Activated effector memory CD4-positive, alpha-beta T cell treated with Interleukin-2 at 50 U/mL for 16 hours (primary cell): ENCODE measurements at places on chromosomes 12 and 14.

- no peak for DNase-seq
Observed at GRCh38 chr12:5546616-5547015, 114.7 kb downstream of the NTF3 start.

GRCh38 chr12:123488539-123489230, 30.7 kb downstream of the SNRNP35 start:
- no peak for DNase-seq

DNA sequence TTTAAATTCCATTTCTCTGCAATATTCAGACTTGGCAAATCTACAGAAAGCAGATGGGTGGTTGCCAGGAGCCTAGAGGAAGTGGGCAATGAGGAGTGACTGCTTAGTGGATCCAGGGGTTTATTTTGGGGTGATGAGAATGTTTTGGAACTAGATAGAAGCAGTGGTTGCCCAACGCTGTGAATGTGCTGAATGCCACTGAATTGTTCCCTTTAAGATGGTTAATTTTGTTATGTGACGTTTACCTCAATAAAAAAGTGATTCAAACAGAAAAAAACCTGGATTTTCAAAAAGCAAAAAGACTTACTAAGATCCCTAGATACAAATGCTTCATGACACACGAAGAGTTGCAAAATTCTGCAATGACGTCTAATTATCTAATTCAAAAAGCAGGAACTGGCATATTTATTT, 34.2 kb downstream of the DAO start:
- DNase-seq = no peak

DNA sequence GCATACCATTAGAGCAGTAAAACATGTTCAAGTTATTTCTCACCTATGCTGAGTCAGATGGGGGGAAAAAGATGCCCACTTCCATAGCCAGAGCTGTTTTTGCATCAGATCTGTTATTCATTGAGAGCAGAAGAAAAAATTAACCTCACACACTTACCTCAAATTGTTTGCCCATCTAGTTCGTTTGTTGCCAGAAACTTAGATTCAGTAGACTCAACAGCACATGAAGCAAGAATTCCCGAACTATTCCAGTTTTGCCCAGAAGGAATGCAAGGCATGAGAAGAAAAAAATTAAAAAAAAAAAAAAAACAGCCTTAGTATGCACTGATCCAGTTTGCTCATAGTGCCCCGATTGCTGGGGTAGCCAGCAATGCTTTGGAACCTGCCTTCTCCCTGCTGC, 12.4 kb upstream of the DPF3 start:
- DNase-seq = no peak

GRCh38 chr12:106106892-106107291, 31.9 kb downstream of the NUAK1 start:
- DNase-seq = no peak

- no peak for DNase-seq
Observed at GRCh38 chr12:42145552-42146215, 1.0 kb upstream of the GXYLT1 start.

GRCh38 chr14:70696026-70696425, 54.3 kb downstream of the TTC9 start:
- no peak for DNase-seq

DNA sequence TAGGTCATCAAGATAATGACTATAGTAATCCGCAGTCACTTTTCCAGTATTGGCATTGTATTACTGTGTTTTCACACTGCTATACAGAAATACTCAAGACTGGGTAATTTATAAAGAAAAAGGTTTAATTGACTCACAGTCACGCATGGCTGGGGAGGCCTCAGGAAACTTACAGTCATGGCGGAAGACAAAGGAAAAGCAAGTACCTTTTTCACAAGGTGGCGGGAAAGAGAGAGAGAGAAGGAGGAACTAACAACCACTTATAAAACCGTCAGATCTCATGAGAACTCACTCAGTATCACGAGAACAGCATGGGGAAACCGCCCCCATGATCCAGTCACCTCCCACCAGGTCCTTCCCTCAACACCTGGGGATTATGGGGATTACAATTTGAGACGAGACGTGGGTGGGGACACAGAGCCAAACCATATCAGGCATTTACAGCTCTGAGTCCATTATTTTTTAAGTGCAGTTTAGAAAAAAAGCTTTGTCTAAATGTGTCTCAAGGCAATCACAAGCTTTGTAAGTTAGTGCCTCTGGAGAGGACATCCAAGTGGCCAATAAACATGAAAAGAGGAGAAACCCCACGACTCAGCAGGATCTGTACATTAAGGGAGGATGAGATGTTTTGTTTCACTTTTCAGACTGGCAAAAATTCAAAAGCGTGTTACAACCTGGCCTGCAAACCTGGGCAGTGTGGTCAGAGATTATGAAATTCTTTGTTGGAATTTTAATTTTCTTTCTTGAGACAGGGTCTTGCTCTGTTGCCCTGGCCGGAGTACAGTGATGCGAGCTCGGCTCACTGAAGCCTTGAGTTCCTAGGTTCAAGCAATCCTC, 82.0 kb downstream of the DNAH10 start:
- DNase-seq = no peak

DNA sequence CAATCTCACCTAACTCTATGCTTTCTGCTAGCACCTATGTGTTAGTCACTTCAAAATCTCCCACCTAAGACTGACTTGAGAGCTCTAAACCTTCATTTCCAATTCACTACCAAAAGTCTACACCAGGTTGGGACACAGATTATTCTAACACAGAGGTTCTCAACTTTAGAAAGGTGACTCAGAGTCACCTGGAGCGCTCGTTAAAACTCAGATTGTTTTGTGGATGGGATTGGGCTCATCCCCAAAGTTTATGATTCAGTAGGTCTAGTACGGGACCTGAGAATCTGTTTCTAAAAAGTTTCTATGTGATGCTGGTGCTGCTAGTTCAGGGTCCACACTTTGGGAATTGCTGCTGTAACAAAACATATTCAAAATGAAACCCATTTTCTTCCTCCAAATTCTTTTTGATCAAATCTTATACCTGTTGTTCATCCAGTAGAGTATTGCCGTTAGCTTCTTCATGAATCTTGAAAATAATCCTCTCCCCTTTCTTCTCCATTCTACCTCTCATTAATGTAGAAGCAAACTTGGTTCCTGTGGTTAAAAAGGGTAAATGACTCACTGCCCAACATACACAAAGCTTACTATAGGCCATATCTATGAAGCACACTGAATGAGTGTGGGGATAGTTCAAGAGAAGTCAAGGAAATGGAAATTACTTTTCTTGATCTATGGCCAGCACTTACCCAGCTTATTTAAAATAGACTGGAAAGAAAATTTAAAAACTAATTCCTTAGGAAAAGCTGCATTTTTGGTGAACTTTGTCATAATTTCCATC, 206.7 kb downstream of the KIF21A start:
- no peak for DNase-seq

- no peak for DNase-seq
Observed at GRCh38 chr14:56081139-56081538, 37.1 kb upstream of the PELI2 start.

DNA sequence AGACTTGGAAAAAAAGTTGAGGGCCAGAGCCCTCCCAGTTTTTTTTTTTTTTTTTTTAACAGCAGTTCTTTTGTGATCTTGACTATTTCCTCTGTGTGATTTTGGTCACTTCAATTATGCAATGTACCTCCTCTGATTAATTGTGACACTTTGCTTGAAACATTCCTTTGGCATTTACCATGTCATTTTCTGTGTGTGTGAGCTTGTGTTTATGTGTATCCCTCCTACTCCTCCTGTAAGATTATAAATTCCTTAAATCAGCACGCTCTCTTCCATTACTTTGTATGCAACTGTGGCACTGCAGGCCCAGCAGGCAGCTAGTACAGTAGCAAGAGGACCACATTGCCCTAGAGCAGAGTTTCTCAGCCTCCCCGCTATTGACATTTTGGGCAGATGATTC, 33.2 kb upstream of the GALNT16 start:
- no peak for DNase-seq

- no peak for DNase-seq
Observed at GRCh38 chr12:70365398-70365647, 767 bp upstream of the KCNMB4 start.

DNA sequence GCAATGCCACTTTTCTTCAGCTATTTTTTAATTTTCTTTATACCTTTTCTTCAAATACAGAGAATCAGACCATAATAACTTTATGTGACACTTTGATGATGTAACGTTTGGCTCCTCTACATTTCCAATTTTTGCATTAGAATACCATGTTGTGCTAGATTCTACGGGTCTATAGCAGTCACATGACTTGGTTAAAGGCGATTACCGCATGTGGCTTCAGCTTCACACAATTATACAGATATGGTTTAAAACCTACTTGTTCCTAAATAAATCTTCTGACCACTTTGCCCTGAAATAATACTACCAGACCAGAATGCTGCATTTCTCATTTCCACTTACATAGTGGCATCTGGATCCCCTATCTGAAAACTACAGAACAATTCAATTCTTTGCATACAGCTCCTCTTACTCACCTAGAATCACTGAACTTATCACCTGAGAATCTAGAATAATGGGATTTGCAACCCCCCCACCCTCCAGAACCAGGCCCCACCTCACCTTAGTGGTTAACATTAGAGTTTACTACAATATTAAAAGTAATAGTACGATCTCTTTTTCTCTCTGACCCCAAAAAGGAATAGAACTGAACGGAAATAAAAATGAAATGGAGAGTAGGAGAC, 1.3 kb downstream of the MAX start:
- DNase-seq = no peak

DNA sequence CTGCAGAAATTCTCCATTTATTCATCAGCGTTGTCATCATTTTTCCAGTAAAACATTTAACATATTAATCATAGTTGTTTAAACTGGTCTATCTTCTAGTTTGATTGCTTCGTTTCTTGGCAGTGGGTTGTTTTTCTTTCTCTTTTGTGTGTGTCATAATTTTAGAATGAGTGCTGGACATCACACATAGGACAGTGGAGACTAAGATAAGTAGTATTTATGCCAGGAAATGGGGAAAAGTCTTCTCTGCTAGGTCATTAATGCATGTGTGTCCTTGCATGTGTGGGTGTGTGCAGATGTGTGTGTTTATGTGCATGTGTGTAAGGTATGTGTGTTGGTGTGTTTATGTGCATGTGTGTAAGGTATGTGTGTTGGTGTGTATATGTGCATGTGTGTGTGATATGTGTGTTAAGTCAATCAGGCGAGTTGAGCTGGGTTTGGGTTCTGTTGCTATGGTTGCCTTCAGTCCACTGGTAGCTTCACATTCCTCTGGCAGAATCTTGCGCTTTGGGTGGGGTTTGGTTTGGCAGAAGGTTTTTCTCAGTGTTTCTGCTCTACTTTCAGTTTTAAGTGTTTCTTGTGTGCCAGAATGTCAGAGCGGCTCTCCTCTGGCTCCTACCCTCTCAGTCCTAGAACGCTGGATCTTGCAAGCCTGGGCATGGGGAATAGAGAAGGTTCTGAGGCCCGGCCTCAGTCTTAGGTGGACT, 7.8 kb upstream of the ADGRD1 start:
- DNase-seq = no peak

- no peak for DNase-seq
Observed at GRCh38 chr14:59339524-59340330, 125.5 kb downstream of the GPR135 start.

DNA sequence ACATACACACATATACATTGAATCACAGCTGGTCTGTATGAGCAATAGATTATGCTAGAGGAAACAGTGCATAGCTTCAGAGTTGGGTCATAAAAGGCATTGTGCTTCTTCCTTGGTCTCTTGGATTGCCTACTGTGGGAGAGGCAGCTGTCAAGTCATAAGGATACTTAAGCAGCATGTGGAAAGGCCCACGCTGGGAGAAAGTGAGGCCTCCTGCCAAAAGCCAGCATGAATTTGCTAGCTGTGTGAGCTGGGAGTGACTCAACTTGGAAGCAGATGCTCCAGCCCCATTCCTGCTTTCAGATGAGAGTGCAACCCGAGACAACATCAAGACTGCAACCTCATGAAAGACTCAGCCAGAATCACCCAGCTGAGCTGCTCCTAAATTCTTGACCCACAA, 311.9 kb upstream of the TBX3 start:
- no peak for DNase-seq

GRCh38 chr12:62192903-62193250, 67.3 kb upstream of the USP15 start:
- DNase-seq = no peak

DNA sequence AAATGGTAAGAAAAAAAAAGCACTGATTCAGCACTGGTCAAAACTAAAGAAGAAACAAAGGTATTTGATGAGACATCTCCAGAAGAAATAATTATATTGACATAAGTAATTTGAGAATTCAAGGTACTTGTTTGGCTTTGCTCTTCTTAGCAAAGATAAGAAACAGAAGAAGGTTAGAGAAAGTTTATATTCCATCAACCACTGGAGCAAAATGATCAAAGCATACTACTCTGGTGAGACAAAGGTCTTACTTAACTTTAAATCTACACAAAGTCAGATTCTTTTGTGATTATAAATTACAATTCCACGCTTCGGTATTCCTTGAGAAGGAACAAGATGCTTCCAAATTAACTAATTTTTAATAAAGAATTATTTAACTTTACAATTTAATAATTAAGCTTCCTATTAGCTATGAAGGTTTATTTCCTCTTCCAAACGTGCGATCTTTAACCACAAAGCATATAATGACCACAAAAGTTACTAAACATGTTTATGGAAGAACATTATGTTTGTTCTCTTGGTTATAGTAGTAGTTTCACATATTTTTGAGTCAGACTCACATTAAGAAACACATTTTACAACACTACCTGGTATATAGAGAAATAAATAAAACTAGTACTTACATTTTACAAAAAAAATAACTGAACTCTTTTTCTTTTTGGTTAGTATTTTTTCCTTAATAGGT, 53.4 kb downstream of the METTL25 start:
- no peak for DNase-seq

- no peak for DNase-seq
Observed at GRCh38 chr12:102549691-102550090, 69.3 kb upstream of the IGF1 start.
